NCI-H748 treated with DMSO at 0.1 percent for 48 hours (cell line): ENCODE measurements at places on chromosomes 7 and 10.

DNA sequence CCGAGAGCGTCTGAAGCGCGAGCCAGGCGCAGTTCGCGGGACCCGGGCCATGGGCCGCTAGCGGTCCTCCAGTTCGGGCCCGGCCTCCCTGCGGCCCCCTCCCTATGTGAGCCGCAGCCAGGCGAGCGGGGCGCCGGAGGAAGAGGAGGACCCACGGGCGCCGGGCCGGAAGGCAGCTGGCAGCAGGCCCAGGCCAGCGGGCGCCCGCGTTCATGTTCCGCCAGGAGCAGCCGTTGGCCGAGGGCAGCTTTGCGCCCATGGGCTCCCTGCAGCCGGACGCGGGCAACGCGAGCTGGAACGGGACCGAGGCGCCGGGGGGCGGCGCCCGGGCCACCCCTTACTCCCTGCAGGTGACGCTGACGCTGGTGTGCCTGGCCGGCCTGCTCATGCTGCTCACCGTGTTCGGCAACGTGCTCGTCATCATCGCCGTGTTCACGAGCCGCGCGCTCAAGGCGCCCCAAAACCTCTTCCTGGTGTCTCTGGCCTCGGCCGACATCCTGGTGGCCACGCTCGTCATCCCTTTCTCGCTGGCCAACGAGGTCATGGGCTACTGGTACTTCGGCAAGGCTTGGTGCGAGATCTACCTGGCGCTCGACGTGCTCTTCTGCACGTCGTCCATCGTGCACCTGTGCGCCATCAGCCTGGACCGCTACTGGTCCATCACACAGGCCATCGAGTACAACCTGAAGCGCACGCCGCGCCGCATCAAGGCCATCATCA lies 1.1 kb downstream of the ADRA2A start:
- no peak for DNase-seq

DNA sequence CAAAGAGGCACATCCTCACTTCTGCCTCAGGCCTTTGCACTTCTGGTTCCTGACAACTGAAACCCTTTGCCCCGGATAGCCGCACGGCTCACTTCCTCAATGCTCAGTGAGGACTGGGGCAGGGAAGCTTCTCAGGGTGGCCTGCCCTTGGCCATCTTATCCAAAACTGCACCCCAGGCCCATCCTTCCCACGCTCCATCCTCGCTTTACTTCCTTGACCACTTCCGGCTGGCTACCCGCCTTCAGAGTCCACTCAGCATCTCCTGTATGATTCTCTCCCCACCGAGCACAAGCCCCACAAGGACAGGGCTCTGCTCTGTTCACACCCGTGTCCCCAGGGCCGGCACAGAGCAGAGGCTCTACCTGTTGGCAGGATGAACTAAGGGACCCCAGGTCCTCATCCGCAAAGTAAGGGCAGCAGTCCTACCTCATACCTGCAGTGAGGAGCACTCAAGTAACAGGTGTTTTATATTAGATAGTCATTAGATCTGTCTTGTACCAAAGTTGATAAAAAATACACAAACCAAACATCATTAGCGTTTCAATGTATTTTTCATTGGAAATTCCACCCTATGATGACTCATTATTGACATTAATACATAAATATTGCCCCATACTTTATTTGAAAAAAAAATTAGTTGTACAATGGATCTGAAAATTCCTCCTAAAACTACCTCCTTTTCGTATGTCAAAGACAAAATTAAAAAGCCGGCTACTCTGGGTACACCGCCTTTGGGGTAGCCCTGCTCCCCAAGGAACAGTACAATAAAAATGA lies 35.0 kb downstream of the GNA12 start:
- no peak for DNase-seq

GRCh38 chr10:75159519-75159918 lies 48.1 kb downstream of the SAMD8 start:
- DNase-seq = no peak

GRCh38 chr7:47690902-47691558 lies 109.1 kb upstream of the TNS3 start:
- no peak for DNase-seq

DNA sequence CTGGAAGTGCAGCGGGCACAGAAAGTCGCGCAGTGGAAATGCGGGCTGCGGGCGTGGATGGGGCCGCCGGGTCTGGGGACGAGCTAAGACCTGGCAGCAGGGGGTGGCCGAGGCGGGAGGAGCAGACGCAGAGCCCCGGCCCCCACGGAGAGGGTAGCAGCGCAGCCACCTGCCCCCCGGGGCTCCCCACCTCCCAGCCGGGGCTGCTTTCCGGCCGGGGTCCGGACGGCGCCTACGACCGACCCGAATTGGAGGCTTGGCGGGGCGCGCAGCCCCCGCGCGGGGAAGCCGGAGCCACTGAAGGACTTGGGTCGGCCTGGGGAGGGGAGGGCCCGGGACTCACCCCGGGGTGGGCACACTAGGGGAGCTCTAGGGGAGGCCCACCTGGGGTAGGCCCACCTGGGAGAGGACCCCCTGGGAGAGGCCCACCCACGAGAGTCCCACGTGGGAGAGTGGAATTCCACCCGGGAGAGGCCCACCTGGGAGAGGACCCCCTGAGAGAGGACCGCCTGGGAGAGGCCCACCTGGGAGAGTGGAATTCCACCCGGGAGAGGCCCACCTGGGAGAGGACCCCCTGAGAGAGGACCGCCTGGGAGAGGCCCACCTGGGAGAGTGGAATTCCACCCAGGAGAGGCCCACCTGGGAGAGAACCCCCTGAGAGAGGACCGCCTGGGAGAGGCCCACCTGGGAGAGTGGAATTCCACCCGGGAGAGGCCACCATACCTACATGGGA lies 854 bp upstream of the CFAP46 start:
- no peak for DNase-seq

DNA sequence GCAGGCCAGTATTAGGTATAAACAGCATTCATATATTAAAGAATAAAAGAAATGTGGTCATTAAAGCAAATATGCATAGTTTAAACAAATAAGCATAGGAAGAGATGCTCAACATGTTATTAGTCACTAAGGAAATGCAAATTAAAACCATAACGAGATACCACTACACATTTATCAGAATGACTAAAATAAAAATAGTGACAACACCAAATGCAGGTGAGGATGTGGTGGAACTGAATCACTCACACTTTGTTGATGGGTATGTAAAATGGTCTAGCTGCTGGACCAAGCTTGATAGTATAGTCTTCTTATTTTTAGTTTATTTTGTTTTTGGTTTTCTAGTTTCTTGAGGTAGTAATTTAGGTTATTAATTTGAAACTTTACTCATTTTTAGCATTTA lies 242.9 kb downstream of the HGF start:
- no peak for DNase-seq

DNA sequence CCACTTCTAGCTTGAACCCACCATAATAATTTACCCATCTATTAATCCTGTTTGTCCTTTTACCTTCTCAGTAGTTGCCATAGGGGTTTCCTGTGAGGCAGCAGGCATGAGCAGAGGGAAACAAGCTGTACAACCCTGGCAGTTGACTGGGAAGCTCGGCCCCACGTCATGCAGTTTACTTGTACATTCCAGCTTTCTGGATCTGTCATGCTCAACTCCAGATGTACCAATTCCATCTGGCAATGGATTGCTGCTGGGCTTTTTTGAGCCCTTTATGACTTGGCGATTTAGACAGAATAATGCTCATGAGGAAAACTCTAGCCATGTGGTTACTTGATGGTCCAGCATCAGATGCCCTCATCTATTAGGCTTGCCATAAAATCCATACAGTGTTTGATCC lies 112.5 kb downstream of the GNAI1 start:
- DNase-seq = no peak
